ENCODE measurements at places on chromosomes 12 and 14.

- H3K27me3 ChIP-seq, result no peaks in the 10 kb centered on the region
- no peak for DNase-seq
- peaks cover 30% of the 10 kb centered on the region for H3K36me3 ChIP-seq
These were observed 8.1 kb downstream of the LETMD1 start for GRCh38 chr12:51056242-51056641.

GRCh38 chr14:61622051-61622450 lies 73.3 kb upstream of the HIF1A start:
- no peaks in the 10 kb centered on the region for H3K36me3 ChIP-seq
- H3K4me1 ChIP-seq, result peaks cover 2% of the 10 kb centered on the region
- no peaks in the 10 kb centered on the region for H3K27me3 ChIP-seq

DNA sequence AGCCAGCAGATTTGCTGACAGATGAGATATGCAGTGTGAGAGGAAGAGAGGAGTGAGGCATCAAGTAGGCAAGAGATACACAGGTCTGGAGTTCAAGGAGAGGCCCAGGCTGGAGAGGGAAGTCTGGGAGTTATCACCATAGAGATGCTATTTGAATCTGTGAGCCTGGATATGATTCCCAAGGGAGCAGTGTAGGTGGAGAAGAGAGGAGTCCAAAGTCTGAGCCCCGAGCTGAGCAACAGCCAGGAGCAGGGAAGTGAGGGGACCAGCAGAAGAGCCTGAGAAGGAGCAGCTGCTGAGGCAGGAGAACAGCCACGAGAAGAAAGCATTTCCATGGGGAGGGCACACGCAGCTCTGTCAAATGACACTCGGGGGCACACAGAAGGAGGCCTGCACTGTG lies 20.2 kb upstream of the NXPH4 start:
- no peaks in the 10 kb centered on the region for H3K4me1 ChIP-seq
- no peak overlapping the region for H3K27ac ChIP-seq
- H3K4me3 ChIP-seq, result no peak overlapping the region
- no peak for DNase-seq
- no peaks in the 10 kb centered on the region for H3K27me3 ChIP-seq

- no peaks in the 10 kb centered on the region for H3K27me3 ChIP-seq
- no peak overlapping the region for H3K4me3 ChIP-seq
- no peak for DNase-seq
- no peaks in the 10 kb centered on the region for H3K36me3 ChIP-seq
- no peaks in the 10 kb centered on the region for H3K4me1 ChIP-seq
These were observed 5.6 kb upstream of the FAM234B start for GRCh38 chr12:13038491-13039161.

GRCh38 chr14:89493877-89494634 lies 77.0 kb upstream of the FOXN3 start:
- H3K4me1 ChIP-seq, result peaks cover 17% of the 10 kb centered on the region
- no peak for DNase-seq
- no peaks in the 10 kb centered on the region for H3K27me3 ChIP-seq
- H3K27ac ChIP-seq, result peak overlapping the region; percentile 88
- no peaks in the 10 kb centered on the region for H3K36me3 ChIP-seq
